Central memory CD8-positive, alpha-beta T cell (primary cell): ENCODE measurements at places on chromosomes 5 and 9.

DNA sequence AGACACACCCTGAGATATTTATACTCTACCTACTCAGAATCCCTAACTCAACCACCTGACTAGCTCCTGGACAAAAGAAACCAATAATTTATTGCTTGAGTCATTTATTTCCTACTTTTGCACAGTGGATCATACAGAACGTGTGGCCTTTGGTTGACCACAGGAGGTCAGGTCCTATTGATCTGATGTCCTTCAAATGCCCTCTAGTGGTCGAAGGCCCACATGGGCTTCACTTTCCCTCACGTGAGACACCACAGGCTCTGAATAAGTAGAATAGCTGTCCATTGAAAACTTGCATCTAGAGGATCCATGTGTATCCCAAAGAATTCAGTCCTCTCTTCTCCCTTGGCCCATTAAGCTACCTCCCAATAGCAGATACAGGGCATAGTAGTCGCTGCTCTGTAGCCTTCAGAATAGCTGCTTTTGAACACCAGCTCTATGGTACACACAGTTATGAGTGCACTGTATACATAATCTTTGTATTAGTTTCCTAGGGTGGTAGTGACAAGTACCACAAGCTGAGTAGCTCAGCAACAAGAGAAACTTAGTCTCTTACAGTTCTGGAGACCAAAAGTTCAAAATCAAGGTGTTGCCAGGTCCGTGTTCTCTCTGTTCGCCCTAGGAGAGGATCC, 177.6 kb upstream of the SMARCA2 start:
- no peak for DNase-seq

DNA sequence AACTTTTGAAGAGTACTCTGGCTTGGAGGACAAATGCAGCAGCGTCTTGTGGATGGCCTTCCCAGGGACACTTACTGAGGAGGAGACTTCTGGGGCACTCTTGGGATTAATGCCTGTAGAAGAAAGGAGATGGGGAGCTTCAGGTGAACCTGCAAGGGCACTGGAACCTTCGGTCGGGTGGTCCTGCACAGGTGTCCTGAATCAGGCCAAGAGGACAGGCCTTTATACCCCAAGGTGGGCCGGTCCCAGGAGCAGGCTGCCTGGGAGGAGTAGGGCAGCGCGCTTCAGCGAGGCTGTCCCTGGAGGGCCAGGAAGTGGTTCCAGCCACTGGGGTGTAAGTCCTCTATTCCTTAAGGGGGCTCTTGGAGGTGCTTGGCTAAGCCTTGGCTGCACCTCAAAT, 27.9 kb downstream of the GADD45G start:
- DNase-seq: no peak

- DNase-seq: no peak
Observed at GRCh38 chr9:34190996-34191892, 12.4 kb downstream of the UBAP1 start.

DNA sequence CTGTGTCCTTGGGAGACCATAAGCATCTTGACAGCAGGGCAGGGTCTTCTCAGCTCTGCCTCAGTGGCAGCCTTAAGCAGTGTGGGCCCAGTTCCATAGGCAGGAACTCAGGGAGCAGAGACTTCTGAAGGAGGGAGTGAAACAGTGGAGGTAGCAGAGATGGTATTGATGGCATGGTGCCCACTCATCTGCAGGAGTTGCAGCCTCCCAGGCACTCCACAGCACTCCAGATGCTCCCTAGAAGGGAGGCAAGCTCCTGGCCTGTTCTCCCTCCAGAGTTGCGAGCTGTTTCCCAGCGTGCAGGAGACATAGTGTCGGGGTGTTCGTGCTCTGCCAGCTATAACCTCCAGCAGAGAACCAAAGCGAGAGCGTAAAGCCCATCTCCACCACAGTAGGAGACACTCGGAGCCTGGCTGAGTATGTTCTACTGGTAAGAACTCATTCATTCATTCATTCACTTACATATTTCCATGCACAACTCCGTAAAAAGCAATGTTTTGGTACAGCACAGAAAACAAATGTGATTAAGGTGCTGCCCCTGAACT, 31.4 kb upstream of the UNC5A start:
- DNase-seq: no peak

DNA sequence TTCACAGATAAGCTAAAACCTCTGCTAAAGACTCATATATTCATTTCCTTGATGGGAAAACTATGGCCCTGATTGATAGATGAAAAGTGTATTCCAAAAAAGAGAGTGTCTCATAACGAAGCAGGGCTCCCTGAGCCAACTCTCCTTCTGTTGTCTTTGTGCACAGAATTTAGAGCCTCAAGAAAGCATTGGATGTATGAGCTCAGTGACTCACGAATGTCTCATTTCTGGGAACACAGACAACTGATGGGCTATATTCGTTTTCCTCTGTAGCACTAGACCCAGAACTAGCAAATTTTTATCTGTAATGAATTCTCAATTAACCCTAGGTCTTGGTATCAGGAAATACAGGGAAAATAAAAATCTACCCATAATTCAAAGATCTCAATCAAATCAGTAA, 88.4 kb downstream of the LMNB1 start:
- no peak for DNase-seq

DNA sequence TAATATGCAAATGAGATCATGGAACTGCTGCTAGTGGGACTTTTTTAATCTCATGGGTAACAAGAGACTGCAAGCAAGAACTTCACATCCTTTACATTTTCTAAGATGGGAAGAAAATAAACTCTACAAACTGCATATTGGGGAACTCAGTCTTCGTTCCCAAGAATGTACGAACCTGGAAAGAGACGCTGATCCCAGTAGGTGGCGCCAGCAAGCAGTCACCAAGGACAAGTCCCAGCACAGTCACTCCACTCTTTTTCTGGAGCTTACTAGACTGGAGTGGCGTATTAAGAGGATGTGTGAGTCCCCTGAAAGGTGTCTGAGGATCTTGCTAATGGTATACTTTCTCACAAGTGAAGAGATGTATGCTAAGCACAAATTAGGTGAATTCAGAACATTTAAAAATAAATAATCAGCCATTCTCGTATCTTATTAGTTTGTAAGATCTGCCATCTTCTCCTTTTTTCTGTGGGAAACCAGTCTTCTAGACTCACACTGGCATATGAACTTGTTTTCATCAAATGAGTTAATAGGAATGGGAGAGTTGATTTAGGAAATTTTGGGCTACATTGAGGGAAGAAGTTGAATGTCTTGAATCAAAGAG, 16.0 kb upstream of the PUM3 start:
- DNase-seq: no peak
